ENCODE measurements at places on chromosomes 12 and 14.

GRCh38 chr12:124422570-124423523 lies 128.0 kb downstream of the RFLNA start:
- no peak for DNase-seq

DNA sequence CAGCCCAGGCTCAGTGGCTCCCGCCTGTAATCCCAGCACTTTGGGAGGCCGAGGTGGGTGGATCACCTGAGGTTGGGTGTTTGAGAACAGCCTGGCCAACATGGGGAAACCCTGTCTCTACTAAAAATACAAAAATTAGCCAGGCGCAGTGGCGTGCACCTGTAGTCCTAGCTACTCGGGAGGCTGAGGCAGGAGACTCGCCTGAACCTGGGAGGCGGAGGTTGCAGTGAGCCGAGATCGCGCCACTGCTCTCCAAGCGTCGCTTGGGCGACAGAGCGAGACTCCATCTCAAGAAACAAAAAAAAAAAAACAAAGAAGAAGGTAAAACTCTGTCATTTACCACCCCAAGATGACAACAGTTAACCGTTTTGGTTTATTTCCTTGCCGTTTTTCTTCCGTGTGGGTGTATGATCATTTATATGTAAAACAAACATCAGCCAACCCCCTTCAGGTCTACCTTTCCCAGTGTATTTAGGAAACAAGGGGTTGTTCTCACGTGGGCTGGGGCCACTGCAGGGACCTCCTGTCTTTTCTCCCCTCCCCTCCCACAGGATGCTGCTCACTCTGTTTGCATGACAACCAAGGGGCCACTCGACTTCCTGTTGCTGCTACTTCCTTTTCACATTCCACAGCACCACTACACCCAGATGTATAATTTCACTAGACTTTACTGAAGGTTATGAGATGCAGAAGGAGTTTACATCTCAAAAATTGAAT lies 13.6 kb downstream of the TTC9 start:
- DNase-seq: peak; percentile 79

DNA sequence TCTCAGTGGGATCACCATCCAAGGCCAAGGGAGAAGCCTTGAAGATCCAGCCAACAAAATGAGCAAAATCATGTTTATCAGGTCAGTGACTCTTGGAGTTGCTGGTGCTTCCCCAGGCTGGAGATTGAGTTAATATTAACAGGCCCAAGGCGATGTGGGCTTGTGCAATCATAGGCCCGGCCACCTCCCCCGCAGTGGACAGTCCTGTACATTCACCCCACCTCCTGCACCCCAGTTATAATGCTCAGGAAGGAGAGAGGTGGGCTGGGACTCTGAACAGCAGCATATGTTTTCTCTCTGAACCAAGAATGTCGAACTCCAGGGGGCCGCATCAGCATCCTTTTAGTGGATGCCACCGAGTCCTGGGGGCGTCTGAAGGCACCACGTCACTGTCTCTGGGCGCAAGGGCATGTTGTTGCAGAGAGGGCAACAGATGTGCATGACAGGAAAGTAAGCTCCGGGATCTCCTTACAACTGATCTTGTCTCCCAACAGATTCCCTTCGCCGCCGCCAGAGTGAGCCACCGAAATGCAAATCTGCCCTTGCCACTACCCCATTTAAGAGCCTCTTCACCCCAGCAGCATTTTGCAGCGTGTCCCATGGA lies 32.2 kb upstream of the SERPINA6 start:
- no peak for DNase-seq

DNA sequence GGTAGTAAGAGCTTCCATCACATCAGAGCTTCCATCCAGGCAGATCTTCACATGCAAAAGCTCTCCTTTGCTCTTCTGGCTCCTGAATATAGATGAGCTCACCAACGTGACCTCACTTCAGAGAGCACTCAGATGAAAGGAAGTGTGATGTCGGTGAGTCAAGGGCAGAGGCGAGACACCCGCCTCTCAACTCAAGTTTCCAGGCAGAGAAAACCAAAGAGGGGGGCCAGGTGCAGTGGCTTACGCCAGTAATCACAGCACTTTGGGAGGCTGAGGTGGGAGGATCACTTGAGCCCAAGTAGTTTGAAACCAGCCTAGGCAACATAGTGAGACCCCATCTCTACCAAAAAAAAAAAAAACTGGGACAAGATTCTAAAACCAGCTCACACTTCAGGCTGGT lies 126.9 kb downstream of the DUSP6 start:
- peak; percentile 85 for DNase-seq

DNA sequence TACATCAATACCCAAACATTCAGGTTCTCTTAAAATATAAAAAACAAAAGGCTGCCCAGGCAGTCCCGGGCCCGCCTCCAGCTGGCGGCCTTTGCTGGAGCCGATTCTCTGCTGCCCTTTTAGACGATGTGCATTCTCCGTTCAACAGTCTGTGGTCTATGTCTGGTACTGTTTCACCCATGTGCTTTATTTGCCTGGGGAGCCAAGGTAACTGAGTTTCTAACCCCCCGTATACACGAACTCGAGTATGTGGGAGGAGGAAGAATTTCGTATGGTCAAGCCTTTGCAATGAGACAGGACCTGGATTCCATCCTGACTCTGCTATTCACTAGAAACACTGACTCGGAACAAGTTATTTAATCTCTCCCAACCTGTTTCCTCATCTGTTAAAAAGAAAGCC lies 54.1 kb upstream of the GPR68 start:
- DNase-seq: no peak

- no peak for DNase-seq
Observed at GRCh38 chr12:49552014-49552413, 13.2 kb downstream of the KCNH3 start.

DNA sequence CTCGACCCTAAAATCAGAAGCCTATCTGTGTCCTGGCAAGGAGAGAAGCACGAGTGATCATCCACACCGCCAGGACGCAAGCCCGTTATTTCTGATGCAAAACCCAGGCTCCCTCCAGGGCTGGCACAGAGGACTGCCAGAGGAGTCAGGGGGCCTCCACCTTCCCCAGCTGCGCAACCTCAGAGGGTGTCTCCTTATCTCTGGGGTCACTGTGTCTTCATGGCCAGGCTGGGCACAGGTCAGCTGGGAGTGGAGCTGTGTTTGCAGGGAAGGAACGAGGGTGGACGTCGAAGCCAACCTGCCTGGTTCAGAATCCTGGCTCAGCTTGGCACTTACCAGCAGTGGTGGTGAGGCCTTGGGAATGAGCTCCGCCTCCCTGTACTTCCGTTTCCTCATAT lies 12.0 kb upstream of the SERPINA3 start:
- no peak for DNase-seq

DNA sequence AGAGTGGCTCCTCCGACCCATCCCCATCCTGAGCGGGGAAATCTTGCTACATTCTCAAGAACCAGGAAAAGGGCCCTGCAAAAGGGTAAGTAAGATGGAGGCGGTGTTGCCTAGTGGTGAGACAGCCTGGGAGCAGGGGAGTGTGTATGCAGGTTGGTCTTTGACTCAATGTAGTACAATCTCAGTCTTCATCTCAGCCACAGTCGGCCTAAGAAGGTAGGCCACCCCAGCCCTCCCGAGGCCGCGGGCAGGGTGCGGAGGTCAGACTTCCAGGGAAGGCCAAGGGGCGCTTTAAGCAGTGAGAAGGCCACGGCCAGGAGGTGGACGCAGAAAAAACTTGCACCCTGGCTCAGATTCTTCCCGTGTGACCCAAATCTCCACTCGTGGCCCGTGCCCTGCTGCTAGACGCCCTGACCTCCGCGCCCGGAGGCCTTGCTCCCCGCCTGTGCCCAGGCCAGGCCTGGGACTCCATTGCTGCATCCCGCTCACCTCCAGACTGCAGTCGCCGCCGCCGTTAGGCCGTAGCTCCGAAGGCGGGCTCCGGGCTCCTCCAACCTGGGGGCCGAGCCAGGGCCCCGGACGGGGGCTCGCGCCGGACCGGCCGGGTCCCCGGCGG lies 435 bp downstream of the FOXM1 start:
- DNase-seq: peak; percentile 36

DNA sequence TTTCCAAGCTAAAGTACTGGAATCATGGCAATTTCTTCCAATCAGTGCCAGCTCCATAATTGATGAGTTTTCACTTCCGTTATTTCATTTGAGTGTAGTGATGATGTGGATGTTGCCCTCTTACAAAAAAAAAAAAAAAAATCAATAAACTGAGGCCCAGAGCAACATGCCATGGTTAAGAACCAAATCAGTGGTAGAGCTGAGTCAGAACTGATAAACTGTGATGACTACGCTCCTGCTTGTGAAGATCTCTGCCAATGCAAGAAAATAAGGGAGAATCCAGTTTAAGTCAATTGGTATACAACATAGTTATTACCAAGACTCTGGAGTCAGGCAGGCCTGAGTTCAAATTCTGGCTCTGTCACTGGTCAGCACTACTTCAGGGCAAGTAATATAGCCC lies 102.7 kb downstream of the GPR135 start:
- DNase-seq: no peak

DNA sequence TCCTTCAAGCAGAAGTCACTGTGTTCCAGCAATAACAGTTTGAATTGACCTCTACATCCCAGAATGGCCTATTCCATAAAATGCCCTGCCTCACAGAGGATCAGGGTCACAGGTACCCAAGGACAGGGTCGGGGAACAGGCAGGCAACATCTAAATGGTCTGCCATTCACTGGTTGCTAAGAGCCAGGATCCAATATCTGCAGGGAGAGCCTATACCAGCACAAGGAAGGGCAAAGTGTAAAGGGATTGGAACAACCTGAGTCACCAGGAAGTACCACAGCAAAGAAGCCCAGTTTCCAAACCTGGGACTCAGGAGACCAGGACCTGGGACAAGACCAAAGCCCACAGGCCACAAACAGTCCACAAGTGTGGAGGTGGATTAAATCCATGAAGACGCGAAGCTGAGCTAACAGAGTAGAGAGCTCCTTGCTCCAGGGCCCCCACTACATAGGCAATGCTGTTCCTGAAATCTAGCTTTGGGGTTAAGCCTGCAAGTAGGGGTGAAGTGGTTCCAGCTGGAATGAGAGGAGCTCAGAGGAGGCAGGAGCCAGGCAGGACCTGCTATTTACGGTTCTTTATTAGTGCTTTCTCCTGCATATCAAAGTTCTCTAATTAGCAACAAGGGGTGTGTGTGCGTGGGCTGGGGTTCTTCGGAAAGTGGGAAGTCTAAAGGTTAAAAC lies 274.3 kb downstream of the BCL11B start:
- no peak for DNase-seq

- DNase-seq: no peak
Observed at GRCh38 chr14:24183014-24183481, 5.6 kb downstream of the IPO4 start.

DNA sequence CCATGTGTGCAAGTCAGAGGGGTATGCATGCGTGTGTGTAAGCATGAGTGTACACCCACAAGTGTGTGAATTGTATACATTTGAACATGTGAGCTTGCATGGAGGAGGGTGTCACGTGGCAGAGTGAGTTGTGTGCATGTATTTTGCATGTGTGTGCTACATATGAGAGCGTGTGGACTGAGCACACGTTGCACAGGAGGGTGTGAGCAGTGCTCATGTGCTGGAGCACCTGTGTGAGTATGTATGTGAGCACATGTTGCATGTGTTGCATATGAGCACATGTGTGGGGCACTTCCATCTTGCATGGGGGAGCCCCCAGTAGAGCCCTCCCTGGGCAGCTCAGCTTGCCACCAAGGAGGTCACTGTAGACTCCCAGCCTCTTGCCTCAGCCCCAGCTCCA lies 180.2 kb upstream of the MYL2 start:
- no peak for DNase-seq

DNA sequence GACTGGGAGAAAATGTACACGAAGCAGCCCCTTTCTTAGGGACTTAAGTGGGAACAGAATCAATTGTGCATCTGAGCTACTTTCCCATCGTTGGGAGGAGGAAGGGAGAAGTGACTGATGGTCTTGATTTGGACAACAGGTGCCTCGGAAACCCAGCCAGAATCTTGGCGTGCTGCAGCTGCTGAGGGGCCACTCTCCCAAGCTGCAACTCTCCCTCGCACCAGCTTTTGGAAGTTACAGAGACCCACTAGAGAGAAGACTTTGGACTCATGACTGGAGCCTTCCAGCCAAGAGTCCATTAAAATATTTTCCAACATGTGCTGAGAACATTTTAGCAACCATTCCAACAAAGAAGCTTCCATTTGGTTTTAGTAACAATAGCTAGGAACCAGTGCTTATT lies 52.3 kb downstream of the GNS start:
- no peak for DNase-seq

DNA sequence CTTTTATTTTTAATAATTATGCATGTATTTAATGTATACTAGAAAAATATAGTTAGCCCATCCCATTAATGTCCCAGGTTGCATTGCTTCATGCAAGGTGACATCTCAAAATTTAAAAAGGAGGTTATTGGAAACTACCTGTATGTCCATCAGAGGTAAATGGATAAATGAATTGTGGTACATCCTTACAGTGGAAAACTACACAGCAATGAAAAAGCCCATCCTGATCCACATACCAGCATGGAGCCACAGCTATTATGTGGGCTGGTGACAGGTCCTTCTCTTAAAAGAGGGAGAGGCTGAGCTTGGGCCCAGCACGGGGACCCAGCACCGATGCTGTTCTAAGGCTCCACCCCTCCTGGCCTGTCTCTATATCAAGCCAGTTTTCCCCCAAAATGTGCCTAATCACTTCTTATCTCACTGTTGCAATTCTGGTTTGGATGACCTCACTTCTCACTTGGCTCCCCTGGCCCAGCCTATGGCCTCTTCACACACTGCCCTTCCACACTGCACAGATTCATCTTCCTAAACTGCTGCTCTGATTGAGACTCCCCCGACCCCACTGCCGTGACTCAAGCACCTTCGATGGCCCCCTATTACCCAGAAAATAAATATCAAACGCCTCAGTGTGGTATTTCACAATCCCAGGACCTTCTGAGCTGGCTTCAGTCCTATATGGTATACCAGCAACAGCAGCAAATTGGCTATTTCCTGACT lies 97.1 kb upstream of the NCOR2 start:
- DNase-seq: no peak

DNA sequence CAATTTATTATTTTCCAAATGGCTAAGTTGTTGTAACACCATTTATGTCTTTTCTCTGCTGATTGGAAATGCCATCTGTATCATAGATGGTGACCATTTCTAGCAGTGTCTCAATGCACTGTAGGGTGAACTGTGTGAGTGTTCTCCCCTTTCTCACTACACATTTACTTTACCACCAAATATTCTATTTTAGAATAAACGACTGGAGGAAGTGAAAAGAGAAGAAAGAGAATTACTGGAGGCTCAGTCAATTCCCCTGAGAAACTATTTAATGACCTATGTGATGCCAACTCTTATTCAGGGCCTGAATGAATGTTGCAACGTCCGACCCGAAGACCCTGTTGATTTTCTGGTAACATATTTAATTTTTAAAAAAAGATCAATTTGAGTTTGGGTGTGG lies 15.5 kb upstream of the PAPOLA start:
- no peak for DNase-seq

GRCh38 chr14:25444381-25444780 lies 394.4 kb upstream of the STXBP6 start:
- no peak for DNase-seq

GRCh38 chr12:128840862-128841468 lies 12.3 kb upstream of the GLT1D1 start:
- no peak for DNase-seq

GRCh38 chr12:3436461-3437065 lies 54.4 kb upstream of the PRMT8 start:
- no peak for DNase-seq

- DNase-seq: peak; percentile 11
Observed at GRCh38 chr12:25957793-25958427, 572 bp upstream of the RASSF8 start.
